ENCODE measurements at places on chromosomes 5 and 9.

DNA sequence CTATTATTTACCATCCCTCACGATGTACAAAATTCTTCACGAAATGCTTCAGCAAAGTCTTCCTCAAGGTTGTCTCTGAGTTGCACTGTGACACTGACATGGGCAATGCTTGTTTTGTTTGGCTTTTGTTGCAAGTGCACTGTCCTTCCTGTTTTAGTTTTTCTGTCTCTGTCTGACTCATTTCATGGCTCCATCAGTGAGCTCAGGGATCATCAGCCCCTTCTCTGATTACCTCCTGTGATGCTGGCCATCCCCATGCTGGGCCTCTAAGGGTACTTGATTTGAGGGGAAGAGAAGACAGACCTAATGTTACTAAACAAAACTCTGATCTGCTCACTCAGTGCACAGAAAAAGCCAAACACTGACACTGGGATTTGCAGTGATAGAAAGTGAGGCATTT, 37.6 kb upstream of the STX17 start:
- no peak for DNase-seq

DNA sequence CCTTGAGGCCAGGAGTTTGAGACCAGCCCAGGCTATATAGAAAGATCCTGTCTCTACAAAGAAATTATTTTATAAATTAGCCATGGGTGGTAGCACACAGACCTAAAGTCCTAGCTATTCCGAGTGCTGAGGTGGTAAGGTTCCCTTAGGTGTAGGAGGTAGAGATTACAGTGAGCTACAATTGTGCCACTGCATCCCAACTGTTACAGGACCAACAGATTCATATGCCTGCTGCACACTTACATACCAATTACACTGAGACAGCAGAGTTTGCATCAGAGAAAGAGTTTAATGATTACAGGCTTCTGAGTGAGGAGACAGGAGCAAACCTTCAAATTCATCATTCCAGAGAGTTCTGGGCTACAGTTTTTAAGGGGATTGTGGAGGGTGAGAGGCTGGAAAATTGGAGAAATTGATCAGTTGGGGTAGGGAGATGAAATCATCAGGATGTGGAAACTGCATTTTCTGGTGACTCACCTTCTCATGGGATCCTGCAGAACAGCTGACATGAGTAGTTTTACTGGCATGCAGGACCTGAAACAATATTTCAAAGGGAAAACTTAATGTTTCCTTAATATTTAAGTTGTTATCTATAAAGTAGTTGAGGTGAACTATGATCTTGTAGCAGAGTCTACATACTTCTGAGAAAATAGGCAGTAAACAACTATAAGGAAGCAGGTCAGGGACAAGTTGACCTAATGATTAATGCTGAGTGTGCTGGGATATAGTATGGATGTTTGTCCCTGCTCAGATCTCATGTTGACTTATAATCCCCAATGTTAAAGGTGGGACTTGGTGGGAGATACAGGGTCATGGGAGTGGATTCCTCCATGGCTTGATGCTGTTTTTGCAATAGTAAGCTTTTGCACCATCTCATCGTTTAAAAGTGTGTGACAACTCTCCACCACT, 54.7 kb downstream of the ANXA2R start:
- no peak for DNase-seq

DNA sequence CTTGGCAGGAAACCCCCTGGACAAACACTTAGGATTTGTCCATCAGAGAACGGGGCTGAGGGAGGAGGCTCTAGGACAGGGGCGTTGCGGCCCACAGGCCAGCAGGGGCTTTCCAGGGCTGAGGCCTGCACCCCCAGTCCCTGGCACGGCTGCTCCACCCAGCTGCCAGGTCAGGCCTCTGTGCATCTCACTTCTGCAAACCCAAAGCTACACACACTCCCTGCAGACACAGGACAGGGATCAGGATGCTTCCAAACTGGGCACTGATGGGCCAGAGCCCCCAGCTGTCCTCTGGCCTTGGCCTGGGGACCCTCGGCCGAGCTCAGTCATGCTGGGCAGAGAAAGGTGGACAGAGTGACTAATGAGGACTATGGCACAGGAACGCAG, 106.2 kb upstream of the SARDH start:
- DNase-seq = no peak

DNA sequence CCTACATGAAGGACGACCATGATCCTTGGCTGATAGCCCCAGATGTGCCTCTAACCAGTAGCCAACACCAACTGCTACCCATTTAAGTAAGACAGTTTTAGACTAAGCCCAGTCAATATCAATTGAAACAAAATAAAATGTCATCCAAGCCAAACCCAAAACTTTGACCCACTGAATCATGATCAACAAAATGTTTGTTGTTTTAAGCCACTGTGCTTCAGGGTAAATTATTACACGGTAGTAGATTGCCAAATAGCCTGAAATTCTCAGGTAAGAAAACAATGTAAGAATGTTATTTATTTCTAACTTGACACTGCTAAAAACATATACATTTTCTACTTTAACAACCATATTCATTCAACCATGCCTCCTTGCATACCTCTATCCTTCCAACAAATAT, 105.5 kb upstream of the PAPPA start:
- no peak for DNase-seq

DNA sequence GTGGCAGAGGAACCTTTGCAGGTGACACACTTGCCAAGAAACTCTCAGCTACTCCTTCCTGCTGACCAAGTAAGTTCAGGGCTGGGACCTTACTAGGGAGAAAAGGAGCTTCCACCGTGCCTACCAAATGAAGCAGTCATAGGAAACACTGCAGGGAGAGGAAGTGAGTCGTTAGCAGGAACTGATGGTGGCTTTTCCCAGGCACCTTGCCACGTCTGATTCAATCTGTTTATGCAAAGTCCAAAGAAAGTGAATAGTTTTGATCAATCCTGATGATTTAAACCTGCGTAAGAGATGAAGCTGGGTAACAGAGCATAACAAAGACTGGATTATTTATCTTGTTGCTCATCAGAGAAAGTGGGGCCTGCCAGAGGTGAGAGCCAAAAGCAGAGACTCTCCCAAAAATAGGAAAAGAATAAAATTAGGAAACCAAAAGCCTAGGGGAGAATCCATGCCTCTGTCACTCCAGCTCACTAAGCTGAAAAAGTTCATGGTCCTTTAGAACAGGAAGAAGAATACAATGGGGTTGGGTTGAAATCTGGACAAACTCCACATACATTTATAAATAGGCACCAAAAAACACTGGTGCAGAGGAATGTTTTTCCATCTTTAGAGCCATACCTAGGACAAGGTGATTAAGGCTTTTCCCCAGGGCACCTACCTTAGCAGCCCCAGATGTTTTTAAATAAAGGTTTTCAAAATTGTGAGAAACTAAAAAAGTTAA, 9.3 kb upstream of the PFDN1 start:
- no peak for DNase-seq

DNA sequence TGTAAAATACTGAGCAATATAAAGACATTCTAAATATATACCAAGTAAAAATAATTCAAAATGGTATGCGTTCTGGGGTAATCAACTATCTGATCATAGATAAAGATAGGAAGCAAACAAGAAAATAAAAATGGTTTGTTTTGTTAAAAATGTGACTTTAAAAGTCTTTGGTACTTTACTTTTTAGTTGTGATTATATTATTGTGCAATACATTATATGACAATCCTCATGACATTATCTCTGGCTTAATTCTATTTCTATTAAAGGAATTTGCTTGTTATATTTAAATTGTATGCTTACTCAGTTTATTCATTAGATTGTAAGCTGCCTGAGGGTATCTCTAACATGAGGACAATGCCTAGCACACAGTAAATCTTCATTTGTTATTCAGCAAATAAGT, 477.9 kb downstream of the TMEM38B start:
- no peak for DNase-seq

GRCh38 chr9:131668057-131668438, 71.8 kb downstream of the RAPGEF1 start:
- no peak for DNase-seq

DNA sequence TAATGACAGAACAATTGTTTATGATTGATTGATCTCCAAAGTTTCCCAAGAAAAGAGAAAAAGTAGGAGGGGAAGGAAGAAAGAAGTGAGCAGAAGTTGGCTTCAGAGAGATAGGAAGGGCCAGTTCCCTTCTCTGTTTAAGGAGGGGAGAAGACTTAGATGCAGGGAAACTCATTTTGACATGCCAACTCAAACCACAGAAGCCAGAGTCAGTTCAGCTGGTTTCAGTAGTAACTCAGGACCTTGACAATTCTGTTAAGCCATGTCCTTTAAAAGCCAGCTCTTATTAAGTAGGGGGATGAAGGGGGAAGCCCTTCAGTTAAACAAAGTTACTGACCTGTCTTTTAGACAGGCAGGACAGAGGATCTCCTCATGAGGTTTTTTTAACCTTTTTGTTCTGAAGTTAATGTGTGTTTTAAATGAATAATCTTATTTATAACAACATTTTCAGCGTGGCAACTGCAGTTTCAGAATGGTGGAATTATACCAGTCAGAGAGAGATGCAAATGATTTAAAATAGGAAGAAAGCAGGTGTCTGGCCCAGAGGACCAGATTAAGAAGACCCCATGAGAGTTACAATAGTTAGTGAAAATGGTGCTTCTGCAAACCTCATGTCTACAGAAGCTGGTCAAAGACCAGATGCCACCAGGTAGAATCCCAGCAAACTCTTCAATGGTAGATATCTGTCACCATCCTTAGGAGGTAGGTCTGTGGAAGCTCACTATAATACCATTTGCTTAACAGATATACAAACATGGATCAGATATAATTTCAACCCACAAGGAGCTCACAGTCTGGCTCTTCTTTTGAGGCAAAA, 29.3 kb upstream of the ABL1 start:
- DNase-seq = no peak

Measured in COR-L47 (cell line).